Activated naive CD4-positive, alpha-beta T cell treated with anti-CD3 and anti-CD28 coated beads for 36 hours (primary cell): ENCODE measurements at places on chromosomes 1 and 21. TPM values are rescaled to one million over a fixed set of nuclear protein-coding genes. Genes with fewer than 3 reads are reported as not detected.

The EIF3I gene
- 391 TPM for total RNA-seq

The AMY2A gene
- total RNA-seq, result not detected

The PRR9 gene
- not detected for total RNA-seq

The LCK gene
- total RNA-seq, result 164 TPM

The BRDT gene
- not detected for total RNA-seq

The FBLIM1 gene
- total RNA-seq, result not detected

The SLC26A9 gene
- total RNA-seq, result not detected

The CELA3B gene
- not detected for total RNA-seq

The SCMH1 gene
- total RNA-seq, result 20.7 TPM

The TNNT2 gene
- not detected for total RNA-seq

The NEGR1 gene
- total RNA-seq, result not detected

The C1orf115 gene
- total RNA-seq, result 1.1 TPM

The KRTAP7-1 gene
- not detected for total RNA-seq

The FLG2 gene
- not detected for total RNA-seq

The GBP3 gene
- 1.4 TPM for total RNA-seq

The CD247 gene
- total RNA-seq, result 73.5 TPM

The NHLH1 gene
- total RNA-seq, result not detected

The CFHR4 gene
- not detected for total RNA-seq

The TRMT1L gene
- 28.7 TPM for total RNA-seq

The HEYL gene
- total RNA-seq, result 0.17 TPM

The WNT2B gene
- 0.12 TPM for total RNA-seq
